ENCODE measurements at places on chromosomes 7 and 10.

GRCh38 chr7:137873979-137874777 lies 27.4 kb upstream of the DGKI start:
- DNase-seq: no peak

GRCh38 chr10:70063418-70064098 lies 10.9 kb downstream of the MACROH2A2 start:
- no peak for DNase-seq

GRCh38 chr10:80131499-80131901 lies 1.0 kb upstream of the PLAC9 start:
- no peak for DNase-seq

- DNase-seq: no peak
Measured at GRCh38 chr10:30029164-30029871, 30.1 kb downstream of the JCAD start.

GRCh38 chr10:12605580-12606405 lies 256.4 kb downstream of the CAMK1D start:
- peak; percentile 95 for DNase-seq

- no peak for DNase-seq
Measured at GRCh38 chr7:7918736-7919448, 49.7 kb upstream of the GLCCI1 start.

DNA sequence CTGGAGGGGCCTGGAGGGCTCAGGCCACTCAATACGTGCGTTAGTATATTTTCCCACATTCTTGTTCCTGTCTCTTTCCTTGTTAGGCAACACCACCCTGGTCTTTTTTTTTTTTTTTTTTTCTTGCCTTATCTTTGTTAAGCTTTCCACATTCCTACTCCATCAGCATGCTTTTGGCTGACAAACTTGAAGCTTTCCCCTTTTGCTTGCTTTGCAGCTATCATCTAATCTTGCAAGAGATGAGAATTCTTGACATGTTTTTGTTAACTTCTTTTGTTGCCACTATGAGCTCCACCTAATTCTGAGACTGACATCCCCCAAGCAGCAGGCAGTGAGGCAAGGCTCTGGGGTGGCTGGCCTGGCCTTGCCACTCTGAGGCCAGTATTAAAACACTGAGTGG lies 52.5 kb upstream of the NRP1 start:
- no peak for DNase-seq

GRCh38 chr7:152362128-152362926 lies 73.5 kb downstream of the KMT2C start:
- no peak for DNase-seq

GRCh38 chr10:102306710-102307109 lies 61.4 kb downstream of the GBF1 start:
- no peak for DNase-seq

Measured in right lobe of liver (tissue), 6 donors.